ENCODE measurements at places on chromosomes 11 and 22.

- no peak for DNase-seq
Measured at GRCh38 chr11:101091781-101092180, 37.8 kb downstream of the PGR start.

DNA sequence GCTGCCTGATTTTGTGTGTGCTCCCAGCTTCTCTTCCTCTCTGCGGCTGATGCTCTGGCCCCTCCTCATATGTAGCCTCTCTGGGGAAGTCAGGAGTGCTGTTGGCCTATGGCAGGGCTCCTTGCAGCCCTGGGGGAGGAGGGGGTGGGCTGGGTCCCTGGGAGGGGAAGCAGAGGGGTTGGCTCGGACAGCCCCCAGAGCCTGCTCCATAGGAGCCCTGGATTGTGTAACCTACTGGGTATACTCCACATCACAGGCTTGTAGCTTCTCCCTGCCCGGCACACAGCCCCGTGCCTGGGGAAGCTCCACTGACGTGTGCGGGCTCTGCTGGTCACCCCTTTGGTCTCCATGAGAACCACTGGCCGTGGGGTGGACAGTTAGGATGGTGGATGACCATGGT is 113.8 kb downstream of the ST3GAL4 start:
- no peak for DNase-seq

- DNase-seq = no peak
Measured at GRCh38 chr11:65206441-65206841, 24.7 kb downstream of the CAPN1 start.

- DNase-seq = peak; percentile 38
Measured at GRCh38 chr11:68212421-68213134, 518 bp downstream of the KMT5B start.

DNA sequence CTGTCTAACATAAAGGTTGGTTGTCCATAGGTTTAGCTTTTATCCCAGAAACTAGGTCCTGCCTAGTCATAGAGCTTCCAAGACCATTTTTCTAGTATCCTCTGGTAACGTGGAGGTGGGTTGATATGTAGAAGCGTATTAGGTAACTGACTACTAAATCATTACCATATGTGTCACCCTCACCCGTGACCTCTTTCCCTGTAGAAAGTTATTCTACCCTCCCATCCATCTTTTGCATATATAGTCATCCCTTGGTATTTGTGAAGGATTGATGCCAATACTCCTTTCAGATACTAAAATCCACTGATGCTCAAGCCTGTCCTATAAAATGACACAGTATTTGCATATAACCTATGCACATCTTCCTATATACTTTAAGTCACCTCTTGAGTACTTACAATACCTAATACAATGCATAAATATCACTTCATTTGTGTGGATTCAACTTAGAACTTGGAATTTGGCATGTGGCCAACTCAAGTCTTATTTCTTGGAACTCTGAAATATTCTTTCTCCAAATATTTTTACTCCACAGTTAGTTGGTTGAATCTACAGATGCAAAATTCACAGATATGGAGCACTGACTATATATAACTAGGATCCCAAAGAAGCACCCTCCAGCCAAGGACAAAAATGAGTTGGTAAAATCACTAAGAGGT is 497.0 kb upstream of the TENM4 start:
- DNase-seq = no peak

DNA sequence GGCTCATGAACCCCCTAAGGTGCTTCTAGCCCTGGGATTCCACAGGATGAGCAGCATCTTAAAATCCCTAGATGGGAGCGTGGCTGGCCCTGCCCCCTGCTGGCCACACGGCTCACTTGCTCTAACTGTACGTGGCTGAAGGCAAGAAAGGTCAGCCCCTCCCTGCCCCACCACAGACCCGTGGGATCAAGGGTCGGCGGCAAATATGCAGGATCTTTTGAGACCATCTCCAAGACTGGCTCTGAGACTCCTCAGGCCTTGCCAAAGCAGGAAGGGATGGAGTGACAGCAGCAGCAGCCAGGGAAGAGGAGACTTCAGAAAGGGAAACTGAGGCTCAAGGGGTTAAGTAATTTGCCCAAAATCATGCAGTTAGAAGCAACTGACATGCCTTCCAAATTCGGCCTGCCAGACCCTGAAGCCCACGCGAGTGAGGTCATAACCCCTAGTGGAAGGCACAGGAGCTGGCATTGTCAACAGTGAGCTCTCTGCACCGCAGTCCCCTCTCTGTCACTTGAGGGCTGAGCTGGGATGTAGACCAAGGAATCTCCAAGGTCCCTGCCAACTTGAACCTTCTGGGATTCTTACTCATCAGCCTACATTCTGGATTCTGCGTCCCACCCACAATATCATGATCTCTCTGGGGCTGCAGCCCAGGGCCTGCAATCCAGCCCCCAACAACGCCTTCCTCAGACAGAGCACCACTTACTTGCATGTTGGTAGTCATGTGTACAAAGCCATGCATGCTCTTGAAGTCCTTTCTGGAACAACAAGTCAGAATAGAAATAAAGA is 31.4 kb downstream of the CREB3L1 start:
- no peak for DNase-seq

GRCh38 chr22:18082467-18082866 is 4.7 kb downstream of the PEX26 start:
- no peak for DNase-seq

GRCh38 chr11:72840780-72841179 is 26.6 kb downstream of the ATG16L2 start:
- peak; percentile 89 for DNase-seq

GRCh38 chr11:235609-235996 is 539 bp downstream of the SIRT3 start:
- no peak for DNase-seq

GRCh38 chr11:112526699-112527416 is 266.2 kb upstream of the PLET1 start:
- no peak for DNase-seq

GRCh38 chr11:117479372-117479771 is 151.7 kb downstream of the CEP164 start:
- no peak for DNase-seq

- no peak for DNase-seq
Measured at GRCh38 chr11:9862981-9863380, 199.1 kb downstream of the SWAP70 start.

DNA sequence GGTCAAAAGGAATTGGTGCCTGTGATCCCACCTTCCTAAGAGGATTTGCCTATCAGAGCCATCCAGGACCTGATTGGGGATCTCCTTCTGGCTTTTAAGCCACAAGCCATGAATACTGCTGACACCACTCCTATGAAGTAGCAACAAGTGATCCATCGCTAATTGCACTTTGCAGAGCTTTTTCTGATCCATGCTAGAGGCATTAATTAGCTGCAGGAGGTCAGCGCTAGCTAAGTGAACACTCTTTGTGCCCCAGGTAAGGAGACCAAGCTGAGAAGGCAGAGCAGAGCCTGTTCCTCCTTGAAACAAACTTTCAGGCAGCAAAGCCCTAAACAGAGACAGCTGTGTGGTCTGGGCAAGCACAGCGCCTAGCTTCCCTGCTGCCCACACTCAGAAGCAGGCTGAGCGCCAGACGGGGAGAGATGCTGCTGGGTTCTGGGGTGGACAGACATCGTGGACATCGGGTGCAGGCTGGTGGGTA is 122.2 kb downstream of the ABTB2 start:
- DNase-seq = no peak

DNA sequence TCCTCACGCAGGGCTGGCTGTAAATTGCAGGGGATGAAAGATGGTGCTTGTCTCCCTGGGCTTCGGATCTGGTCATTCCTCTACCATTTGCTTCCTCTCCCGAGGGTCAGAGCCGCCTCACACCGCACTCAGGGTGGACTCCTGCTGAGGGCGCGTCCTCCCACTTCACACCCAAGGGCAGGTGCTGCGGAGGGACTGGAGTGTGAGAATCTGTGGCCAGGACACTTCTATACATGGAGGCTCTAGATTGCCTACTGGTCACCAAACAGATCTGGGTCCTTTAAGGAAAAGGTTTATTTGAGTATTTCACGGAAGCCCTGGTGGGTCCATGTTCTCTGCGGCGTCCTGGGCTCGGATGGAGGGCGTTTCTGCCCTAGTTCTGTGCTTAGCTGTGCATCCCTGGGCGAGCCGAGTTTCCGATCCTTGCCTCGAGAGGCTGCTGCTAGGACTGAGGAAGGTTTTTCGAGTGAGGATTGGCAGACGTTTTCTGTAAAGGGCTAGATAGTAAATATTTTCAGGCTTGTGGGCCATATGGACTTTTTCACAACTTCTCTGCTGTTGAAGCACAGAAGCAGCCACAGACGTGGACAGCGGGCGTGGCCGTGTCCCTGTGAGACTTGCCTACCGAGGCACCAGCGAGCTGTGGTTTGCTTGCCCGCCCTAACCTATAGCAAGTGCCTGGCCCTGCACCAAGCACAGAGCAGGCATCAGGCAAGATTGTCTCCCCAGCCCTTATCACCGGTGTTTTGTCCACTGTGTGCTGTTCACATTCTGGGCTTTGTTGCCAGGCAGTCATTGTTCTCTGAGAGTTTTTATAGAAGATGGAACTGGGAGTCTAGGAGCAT is 279.0 kb downstream of the TBC1D22A start:
- DNase-seq = no peak

Measured in skeletal muscle cell (primary cell).